ENCODE measurements at places on chromosomes 5 and 9.
A peak's percentile ranks its signal among the peaks of the same experiment; 100 is the strongest.

- no peak for DNase-seq
These were observed 393.5 kb downstream of the BRINP1 start for GRCh38 chr9:118975736-118976135.

- no peak for DNase-seq
These were observed 6.8 kb downstream of the CHD1 start for GRCh38 chr5:98921947-98922505.

- DNase-seq = peak; percentile 57
These were observed 16.9 kb downstream of the PTTG1 start for GRCh38 chr5:160438316-160439204.

GRCh38 chr5:177311392-177311722 lies 341 bp downstream of the MXD3 start:
- no peak for DNase-seq

DNA sequence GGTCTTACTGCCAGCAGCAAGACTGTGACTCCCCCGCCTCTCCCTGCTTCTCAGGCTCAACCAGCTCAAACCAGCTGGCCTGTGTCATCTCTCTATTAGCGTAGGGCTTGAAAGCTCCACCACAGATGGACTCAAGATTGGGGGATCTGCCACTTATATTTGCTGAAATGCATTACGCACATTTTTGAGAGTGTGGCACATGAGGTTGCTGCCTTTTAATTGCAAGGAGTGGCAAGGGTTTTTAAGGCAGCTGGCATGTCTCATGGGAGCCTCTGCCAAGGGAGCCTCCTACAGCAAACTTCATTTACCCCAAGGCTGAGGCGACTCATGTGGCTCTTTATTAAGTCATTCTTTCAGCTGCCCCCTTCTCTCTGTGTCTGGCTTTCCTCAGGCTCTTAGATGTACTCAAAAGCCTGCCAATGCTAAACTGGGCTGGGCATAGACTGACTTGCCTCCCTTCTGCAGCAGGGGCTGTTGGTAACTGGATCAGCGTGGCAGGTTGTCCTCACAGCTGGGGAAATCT lies 219.3 kb downstream of the SMARCA2 start:
- no peak for DNase-seq

GRCh38 chr9:99722877-99723276 lies 98.8 kb upstream of the NR4A3 start:
- DNase-seq = no peak

DNA sequence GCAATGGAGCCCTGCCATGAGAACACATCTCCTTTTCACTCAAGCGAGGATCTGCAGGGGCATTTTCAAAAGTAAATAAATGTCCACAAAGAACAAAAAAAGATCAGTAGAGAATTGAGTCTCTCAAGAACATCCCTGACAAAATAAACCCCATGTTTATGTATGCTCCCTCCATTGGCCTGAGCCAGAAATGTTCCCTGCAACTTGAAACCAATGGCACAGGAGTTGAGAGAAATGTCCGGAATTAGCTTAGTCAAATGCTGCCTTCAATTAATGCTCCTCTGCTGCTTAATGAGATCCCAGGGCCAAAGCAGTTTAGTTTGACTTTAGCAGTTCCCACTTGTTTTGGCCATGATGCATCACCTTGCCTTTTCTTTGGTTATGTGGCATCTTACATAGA lies 238.3 kb downstream of the EBF1 start:
- no peak for DNase-seq

DNA sequence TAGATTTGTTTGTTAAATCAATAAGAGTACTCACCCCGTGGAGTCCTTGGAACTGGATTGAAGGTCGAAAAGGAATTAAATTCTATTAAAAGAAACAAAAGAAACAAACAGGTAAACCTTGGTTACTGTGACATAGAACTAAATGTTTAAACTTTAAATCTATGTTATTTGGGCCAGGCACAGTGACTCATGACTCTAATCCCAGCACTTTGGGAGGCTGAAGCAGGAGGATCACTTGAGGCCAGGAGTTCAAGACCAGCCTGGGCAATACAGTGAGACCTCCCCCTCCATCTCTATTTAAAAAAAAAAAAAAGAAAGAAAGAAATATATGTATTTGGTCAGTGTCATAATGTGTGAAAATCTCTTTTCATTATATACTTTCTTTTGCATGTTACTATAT lies 18.7 kb downstream of the ELL2 start:
- DNase-seq = no peak

DNA sequence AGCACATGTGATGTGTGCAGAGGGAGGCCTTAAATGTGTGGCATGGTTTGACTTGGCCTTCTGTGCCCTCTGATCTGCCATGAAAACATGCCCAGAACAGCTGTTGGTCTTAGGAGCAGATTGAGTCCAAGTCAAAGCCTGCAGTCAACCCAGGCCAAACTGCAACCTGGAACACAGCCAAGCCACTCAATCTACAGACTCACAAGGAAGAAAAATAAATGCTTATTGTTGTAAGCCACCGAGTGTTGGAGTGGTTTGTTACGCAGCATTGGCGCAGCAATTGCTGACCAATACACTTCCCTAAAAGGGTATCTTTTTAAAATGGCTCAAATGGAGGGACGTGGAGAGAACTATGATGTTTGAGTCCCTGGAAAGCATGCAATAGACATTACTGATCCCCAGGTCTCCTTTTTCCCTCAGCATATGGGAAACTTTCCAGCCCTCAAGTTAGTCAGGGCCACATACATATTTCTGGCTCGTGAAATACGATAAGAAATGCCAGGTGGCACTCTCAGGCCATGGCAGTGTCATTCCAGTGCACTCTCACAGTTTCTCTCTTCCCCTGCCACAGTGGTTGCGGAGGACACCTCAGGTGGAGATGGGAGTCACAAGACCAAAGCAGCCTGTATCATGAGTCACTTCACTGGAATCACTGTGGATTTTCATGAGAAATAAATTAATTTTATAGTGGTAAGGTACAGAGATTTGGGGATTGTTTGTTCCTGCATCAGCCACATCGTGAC lies 168.0 kb upstream of the ZNF618 start:
- no peak for DNase-seq

GRCh38 chr5:36482812-36483211 lies 123.6 kb upstream of the SLC1A3 start:
- no peak for DNase-seq

DNA sequence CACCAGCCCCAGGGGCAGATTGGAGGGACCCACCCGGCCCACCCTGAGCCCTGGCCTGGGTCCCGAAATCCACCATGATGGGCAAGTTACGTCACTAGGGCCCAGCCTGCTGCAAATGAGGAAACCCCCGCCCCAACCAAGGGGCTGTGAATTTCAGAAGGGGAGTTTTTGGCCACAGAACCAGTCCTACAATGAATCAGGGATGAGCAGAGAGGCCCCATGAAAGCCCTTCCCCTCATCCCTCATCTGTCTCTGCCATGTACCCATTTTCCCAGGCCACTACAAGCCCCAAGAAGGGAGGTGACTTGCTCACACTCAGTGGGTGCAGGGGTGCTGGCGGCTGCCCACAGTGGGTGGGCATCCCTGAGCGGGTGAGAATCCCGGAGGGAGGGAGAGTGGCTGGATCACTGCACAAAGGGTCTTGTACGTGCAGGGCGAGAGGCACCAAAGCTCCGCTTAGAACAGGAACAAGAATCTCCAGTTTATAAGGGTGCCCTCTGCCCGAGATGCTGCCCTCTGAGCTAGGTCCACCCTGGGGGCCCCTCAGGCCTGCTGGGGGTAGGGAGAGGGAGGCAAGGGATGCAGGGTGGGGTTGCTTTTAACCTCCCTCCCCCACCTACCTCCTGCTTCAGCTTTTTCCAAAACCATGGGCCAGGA lies 10.4 kb upstream of the TCF7 start:
- DNase-seq = no peak

DNA sequence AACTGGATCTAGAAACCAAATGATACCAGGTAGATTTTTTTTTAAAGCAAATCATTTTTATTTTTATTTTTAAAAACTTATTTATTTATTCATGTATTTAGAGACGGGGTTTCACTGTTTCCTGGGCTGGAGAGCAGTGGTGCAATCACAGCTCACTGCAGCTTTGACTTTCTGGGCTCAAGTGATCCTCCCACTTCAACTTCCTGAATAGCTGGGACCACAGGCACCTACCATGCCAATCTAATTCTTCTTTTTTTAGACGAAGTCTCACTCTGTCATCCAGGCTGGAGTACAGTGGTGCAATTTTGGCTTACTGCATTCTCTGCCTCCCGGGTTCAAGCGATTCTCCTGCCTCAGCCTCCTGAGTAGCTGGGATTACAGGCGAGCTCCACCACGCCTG lies 41.3 kb upstream of the CDK20 start:
- no peak for DNase-seq
